ENCODE measurements at places on chromosomes 16 and 17.
A peak's percentile ranks its signal among the peaks of the same experiment; 100 is the strongest.

DNA sequence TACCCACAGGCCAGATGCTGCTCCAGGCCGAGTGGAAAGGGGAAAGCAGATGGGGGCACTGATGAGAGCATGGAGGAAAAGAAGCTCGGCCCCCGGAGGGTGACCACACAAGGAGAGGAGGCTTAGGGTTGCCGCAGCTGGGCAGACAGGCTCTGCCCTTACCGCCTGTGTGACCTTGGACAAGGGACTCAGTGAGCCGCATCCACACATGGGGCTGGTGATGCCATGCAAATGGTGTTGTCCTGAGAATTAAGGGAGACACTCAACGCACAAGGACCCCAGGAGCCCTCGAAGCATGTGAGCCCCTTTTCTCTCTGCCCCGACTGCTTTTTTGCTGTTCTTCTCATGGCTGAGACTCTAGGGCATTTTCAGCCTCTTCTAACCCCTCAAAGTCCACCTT, 61.0 kb downstream of the PLXDC1 start:
- no peak for DNase-seq

- DNase-seq = peak; percentile 26
Observed at GRCh38 chr16:87324411-87325275, 7.5 kb upstream of the C16orf95 start.

DNA sequence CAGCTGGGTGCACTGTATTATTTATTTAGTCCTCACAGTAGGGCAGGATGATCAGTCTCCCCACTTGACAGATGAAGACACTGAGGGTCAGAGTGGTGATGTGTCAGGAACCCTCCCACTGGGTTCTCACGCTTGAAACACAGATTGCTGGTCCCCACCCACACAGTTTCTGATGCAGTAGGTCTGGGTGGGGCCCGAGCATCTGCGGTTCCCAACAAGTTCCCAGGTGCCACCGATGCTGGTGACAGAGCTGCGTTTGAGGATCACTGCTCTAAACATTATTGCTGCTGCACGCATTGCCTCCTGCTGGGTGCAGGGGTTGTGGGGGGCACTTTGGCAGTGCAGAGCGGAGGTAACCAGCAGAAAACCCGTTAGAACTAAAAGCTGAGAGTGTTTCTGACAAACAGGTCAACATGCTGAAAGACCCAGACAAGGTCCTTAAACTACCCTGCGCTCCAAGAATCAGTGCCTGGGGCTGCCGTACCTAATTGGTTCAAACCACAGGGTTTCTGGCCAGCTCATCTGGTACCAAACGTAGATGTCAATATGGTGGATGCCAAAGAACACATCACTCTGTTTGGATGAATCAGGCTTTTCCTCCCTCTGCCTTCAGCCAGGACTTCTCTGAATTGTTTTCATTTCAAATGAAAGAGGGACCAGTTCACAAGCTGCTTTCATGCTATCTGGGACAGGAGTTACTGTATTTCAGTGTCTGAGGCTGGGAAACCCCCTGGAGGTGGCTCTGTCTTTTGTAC, 76.0 kb downstream of the ABCC1 start:
- DNase-seq = no peak

- no peak for DNase-seq
Observed at GRCh38 chr17:60065136-60065535, 13.6 kb downstream of the HEATR6 start.

GRCh38 chr17:77692571-77693161, 265.8 kb upstream of the TNRC6C start:
- DNase-seq = peak; percentile 34
